ENCODE measurements at places on chromosomes 7 and 10.

DNA sequence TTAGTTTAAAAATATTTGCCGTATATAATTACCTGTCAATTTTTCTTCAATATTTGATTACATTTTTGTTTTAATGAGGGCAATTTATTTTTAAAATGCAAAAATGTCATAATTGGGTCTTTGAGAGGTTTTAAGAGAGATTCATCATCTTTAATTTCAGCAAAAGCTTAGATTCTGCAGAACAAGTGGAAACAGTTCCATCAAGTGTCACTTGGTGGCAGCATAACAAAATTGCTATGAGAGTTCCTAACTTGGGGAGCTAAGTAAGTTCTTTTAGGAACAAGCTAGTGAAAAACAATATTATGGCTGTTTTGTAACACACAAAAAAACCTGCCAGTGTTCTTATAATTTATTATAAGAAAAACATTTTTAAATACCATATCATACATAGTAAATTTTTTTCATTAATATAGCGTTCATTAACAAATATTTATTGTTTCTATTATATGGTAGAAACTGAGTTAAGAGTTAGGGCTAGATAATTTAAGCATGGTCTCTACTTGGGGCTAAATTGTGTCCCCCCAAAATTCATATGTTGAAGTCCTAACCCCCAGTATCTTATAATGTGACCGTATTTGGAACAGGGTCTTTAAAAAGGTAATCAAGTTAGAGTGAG lies 155.2 kb downstream of the MAGI2 start:
- no peak for DNase-seq

GRCh38 chr7:82049891-82050533 lies 280.2 kb upstream of the HGF start:
- DNase-seq, result no peak

DNA sequence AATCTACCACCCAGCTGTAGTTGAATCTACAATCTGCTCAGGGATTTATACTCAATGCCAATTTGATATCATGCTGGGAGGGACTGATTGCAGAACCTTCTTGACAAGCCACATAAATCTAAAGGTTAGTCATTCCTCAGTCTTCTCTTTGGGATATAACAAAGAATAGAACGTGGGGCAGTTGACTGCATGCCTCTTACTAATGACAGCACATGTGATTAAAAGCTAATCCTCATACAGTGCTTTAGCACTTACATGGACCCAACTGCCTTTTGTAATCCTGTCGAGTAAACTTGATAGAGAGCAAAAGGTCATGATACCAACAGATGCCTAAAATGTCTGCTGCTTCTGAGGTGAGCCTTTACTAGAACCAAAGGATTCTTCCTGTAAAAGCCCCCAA lies 12.3 kb downstream of the KLHL7 start:
- DNase-seq, result no peak

GRCh38 chr10:44182909-44183308 lies 202.0 kb downstream of the CXCL12 start:
- no peak for DNase-seq

DNA sequence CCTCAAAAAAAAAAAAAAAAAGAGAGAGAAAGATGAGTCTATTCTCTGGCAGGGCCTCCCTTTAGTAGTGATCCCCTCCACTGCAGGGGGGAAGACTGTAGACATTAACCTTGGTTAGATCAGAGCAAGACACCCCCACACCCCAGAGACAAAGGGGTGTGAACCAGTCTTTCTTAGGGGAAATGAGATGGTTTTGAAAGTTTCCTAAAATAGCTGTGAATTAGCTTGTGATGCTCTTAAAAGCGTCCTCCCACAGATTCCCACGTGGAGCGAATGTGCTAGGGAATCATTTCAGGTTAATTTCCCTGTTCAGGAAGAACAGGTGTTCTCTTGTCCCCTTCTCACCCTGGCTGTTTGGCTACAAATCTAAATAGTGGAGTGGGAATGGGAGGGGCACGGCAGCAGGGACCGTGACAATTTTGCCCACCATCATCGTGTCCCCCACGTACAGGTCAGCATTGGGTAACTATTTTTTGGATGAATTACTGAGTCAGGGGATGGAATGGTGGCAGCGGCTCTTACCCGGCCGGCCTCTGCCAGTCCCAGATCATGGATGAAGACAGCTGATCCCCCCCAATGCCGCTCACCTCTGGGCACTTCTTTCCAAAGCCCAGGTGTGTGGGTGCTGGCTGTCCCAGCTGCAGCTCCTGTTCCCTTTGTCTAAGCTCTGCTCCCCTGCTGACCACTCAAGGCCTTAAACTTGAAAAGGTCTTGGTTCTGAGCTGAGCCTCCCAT lies 152.9 kb downstream of the CCDC3 start:
- no peak for DNase-seq

- no peak for DNase-seq
These were observed 3.2 kb downstream of the SFMBT2 start for GRCh38 chr10:7407368-7408290.

DNA sequence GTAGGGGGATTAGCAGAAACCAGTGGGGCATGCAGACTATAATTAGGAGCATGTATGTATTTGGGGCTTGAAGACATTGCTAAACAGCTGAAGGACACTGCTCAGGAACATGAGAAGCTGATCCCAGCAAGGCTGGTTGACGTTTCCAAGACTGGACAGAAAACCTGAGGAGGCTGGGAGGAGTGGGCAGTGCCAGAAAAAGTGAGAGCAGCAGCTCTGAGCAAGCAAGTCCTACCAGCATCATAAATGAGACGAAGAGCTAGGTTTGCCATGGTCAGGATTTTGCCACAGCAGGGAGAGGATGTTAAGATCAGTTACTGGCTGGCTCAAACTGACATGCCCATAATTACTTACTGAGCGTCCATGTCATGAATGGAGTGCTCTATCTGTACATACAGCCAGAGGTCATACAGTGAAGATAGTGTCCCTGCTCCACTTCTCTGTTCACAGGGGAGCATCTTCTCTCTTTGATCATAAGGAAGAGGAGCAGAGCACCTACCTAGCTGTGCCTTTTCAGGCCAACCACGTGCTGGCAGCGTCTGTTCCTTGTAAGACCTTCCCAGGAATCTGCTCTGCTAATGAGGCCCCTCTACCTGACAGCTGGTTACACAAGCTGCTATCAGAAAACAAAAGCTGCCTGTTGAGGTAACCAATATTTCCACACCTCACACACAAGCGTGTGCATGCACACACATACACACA lies 44.7 kb downstream of the PDE1C start:
- DNase-seq, result no peak

DNA sequence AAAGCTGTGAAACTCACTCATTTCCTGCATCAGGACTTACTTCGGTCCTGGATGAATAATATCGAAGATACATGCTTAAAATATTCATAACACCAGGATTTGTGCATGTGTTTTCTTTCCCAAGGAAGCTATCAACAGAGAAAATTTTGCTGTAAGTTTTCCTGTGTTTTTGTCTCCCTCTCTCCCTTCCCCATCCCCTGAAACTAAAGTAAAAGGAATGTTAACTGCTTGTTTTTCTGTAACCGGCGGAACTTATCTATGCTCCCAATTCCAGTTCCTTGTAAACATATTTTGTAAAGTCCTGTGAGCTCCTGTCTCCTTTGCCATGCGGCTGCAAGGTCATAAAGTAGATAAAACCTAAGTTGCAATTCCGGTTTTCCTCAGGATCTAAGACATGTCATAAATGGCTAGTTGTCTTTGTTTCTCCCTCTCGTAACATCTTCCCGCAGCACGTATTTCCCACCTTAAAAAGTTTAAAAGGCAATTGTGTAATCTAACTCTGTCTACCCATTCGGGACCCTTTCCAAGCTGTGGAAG lies 79.0 kb upstream of the POM121L12 start:
- no peak for DNase-seq

- no peak for DNase-seq
These were observed 1570.6 kb upstream of the LRRTM3 start for GRCh38 chr10:65355141-65355680.

Data from hematopoietic multipotent progenitor cell treated with erythropoietin and hydrocortisone succinate and interleukin-3 and kit ligand, for 17 days (in vitro differentiated cells).